Mammary microvascular endothelial cell (primary cell): ENCODE measurements at places on chromosomes 6 and 20. TPM values are rescaled to one million over a fixed set of nuclear protein-coding genes. Genes with fewer than 3 reads are reported as not detected.

MYCT1 gene
- total RNA-seq, result 120 and 122 TPM in 2 replicates

MUC22 gene
- not detected in 2 replicates for total RNA-seq

EMILIN3 gene
- 0.05 TPM in 1 of 2 replicates, not detected in the other for total RNA-seq

PRL gene
- total RNA-seq, result not detected in 2 replicates

GRIK2 gene
- total RNA-seq, result not detected in 2 replicates

SIRPB1 gene
- 0.80 TPM in 1 of 2 replicates, not detected in the other for total RNA-seq

TMEM244 gene
- total RNA-seq, result not detected in 2 replicates

RING1 gene
- total RNA-seq, result 8.7 and 11.7 TPM in 2 replicates

GGTLC1 gene
- not detected in 2 replicates for total RNA-seq

GHRH gene
- not detected in 2 replicates for total RNA-seq

SLC52A3 gene
- total RNA-seq, result 0.59 and 0.80 TPM in 2 replicates
